ENCODE measurements at places on chromosomes 7 and 10.
A peak's percentile ranks its signal among the peaks of the same experiment; 100 is the strongest.

- no peak for DNase-seq
Observed at GRCh38 chr7:128814499-128814898, 15.7 kb upstream of the FLNC start.

DNA sequence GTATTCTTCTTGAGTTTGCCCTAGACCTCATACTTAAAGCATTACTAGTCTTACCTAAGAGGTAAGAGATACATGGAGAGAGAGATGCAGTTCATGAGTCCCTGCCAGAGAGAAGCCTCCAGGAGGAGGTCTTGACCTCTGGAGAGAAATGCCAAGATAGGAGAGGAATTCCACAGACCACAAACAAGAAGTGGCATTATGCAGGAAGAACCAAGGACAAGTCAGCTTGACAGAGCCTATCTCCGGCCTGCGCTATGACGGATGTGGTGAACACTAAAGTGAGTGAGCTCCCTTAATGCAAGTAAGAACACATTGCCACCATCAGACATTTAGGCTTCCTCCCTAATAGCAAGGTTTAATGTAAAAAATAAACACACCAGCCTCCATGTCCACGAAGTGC, 27.9 kb upstream of the COL1A2 start:
- DNase-seq: no peak

DNA sequence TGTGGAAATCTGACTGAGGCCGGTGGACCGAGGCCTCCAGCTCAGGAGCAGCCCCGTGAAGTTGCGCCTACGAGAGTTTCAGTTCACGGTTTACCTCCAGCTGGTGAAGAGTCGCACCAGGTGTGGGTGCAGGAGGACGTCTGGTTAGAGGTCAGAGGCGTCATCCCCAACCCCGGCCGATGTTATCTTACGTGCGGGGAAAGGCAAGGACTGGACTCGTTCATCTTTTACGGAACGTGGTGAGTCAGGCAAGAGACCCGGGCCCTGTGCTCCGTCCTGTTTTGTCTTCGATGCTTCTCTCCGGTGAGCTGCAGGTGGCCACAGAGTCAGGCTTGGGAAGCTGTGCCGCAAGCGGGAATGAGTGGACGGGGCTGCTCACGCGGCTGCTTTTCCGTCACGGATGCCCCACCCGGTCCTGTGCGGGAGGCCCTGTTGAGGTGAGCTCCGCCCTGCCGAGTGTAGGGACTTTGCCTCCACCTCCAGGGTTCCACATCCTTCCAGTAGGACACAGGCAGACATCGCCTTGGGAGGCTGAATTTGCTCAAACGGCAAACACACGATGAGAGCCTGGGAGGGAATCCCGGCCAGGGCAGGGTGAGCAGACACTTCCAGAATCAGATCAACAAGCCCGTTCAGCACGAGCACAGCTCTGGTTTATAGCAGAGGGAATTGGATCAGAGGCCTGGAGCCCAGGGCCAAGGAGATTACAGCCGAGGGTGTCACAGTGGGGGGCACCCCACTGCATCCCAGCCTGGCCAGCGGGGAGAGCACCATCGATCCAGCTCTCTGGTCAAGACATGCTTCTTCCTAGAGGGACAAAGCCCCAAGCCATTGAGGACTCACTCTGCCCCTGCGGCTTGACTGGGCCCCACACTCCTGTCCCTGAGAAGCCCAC, 50.1 kb upstream of the INPP5A start:
- DNase-seq: no peak

DNA sequence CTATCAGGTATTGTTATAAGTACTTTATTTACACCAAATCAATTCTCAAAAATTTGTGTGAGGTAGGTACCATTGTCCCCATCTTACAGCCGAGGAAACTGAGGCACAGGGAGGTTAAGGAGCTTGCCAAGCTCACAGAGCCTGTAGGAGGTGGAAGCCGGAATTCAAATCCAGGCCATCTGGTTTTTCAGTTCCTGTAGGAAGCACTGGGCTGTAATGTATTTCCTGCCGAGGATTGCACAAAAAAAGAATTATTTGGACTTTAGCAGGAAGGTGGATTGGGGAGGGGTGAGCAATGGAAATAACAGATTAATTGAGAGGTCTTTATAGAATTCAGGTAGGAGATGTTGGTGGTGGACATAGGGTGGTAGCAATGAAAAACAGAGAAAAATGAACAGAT, 315.3 kb upstream of the AUTS2 start:
- no peak for DNase-seq

- DNase-seq: no peak
Observed at GRCh38 chr10:77763453-77764430, 126.1 kb upstream of the KCNMA1 start.

DNA sequence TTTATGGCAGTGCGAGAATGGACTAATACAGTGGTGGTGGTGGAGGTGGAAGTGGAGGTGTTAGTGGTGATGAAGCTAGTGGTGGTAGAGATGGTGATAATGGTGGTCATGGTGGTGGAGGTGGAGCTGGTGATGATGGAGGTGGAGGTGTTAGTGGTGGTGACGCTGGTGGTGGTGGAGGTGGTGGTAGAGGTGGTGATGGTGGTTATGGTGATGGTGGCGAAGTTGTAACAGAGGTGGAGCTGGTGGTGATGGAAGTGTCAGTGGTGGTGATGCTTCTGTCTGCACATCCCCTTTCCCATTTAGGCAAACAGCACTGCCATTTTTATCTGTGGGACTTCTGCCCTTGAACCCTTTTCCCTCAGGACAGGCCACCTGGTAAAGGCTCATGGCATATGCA, 7.4 kb upstream of the PTPRN2 start:
- no peak for DNase-seq

GRCh38 chr10:93742633-93743349, 14.9 kb upstream of the LGI1 start:
- no peak for DNase-seq

- DNase-seq: peak; percentile 52
Observed at GRCh38 chr10:4546500-4546899, 279.5 kb upstream of the AKR1E2 start.

GRCh38 chr10:130782467-130782866, 529.1 kb downstream of the TCERG1L start:
- no peak for DNase-seq

DNA sequence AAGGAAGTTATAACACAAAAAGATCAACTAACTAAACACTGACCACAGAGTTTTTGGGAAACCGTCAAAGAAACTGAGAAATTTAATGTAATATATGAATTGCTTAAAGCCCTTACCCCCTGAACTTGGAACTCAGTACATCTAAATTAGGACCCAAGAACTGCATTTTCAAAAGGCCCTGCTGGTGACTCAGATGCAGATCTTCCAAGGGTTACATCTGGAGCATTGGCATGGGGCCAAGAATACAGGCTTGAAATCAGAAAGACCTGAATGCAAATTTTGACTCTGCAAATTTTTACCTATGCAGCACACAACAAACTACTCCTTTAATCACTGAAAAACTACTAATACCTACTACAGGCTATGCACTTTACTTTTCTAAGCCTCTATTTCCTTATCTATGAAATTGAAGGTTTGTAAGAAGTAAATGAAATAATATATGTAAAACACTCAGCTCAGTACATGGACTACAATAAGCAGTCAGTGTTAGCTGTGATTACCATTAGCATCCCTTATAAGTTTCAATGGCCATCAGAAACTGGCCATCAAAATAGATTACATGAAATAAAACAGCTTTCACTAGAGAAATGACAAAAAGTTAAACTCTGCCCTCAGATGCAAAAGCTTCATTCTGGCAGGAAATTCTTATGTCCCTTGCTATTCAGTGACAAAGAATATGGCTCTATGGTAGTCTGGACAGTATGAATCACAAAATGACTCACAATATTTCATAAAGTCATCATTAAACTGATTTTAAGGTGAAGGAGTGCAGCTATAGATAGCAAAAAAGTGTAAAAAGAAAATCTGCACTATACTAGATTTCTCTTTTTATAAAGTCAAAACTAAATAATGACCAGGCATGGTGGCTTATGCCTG, 43.6 kb downstream of the NSUN6 start:
- DNase-seq: no peak

- no peak for DNase-seq
Observed at GRCh38 chr10:105258674-105259065, 617.6 kb downstream of the SORCS3 start.

- DNase-seq: no peak
Observed at GRCh38 chr7:132779164-132779563, 202.9 kb upstream of the PLXNA4 start.
